Stimulated activated CD4-positive, alpha-beta T cell treated with anti-CD3 and anti-CD28 coated beads, Interleukin-12 subunit alpha, Interleukin-12 subunit beta, amount 100 ng/mL, for 24 hours (primary cell): ENCODE measurements at places on chromosomes 4 and X.

GRCh38 chrX:118536687-118537461, 41.3 kb downstream of the DOCK11 start:
- no peak for DNase-seq

DNA sequence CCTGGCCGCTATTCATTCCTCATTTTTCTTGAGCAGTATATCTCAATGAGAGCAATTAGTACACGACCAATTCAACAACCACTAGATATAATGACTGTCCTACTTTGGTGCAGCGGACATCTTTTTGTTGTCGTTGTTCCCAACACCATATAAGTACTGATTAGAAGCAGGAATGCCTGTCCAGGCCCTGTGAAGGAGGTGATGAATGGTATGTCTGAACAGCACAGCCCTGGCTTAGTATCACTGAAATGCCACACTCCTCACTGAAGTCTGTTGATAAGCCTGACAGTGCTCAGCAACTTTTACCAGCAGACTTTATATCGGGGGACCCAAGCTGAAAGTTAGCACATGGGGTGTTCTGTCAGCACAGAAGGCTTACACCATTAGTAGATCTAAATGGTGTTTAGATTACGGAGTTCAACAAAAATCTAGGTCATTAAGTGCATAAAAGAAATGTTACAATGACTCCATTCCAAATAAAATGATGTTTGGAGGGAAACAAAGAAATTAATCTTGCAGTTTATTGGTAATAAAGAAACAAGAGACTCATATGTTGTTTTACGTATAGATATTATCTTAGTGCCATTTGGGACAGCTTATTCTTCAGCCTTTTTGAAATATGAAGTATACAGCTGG, 228.3 kb upstream of the TTC29 start:
- no peak for DNase-seq

DNA sequence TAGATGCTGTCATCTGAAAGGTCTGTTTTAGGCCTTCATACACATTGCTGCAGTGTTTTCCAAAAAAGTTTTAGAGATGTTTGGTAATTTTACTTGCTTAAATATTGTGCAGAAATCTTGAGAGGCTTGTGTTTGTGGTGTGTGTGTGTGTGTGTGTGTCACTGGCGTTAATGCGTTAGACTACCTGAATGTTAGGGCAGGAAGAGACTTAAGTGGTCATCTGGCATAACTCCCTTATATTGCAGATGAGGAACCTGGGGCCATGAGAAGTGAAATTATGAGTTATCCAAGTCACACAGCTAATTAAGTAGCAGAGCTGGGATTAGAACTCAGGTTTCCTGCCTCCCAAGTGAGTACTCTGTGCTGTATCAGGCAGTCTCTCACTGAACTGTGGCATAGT, 1.4 kb downstream of the LSM6 start:
- no peak for DNase-seq

DNA sequence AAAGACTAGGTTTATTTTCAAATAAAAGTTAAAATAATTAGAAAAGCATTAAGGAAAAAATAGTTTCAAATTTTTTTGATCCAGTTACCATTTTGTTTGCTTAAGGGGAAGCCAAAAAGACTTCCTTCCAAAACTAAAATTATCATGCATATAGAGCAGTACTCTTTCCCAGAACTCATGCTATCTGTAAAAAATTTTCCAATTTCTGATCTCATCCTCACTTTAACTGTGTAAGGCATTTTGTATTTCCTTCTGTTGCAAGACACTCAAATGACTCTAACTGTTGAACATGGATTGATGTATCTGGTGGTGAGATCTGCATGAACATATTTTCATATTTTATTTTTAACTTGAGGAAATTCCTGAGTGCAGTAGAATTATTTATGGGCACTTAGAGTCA, 150.1 kb downstream of the ADAM29 start:
- DNase-seq: no peak

DNA sequence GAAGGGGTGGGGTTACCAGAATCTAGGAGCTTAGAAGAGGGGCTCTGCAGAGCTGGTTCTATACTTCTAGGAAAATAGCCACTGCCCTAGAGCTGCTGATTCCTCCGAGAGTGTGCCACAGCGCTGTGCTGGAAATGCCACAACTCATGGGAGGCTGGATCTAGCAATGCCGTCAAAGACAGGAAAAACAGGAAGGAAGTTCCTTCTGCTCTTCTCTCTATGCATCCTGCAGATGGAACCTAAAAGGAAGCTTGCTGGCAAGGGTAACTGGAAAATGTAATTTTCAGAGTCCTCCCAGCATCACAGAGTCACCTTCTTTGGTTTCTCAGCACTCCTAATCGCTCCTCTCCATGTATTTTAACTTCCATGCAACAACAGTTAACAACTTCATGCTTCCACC, 121.2 kb upstream of the TLL1 start:
- no peak for DNase-seq

- DNase-seq: no peak
Observed at GRCh38 chr4:140116442-140117104, 37.4 kb downstream of the MAML3 start.

DNA sequence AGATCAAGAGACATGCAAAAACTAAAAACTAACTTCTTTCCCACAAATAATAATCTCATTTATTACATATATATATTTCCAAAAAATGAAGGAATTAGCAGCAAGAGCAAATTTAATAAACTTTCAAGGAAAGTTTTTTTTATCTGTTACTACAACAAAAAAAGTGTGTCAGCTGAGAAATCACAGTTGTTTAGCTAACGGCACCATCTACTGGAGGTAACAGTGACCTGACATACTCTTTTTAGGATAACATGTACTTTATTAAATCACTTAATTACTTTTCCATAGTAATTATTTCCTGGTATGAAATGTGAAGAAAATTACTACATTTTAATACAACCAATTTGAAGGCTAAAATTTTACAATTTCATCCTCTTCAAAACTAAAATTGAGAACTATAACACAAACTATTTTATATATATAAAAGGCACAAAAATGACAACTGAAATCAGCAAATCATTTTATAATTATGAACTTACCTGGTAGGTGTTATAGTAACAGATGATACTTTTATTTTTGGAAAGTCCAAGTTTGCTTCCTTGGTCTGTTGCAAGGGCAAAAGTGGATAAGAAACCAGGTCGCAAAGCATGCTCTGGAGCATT, 9.1 kb downstream of the LAMTOR3 start:
- DNase-seq: no peak

DNA sequence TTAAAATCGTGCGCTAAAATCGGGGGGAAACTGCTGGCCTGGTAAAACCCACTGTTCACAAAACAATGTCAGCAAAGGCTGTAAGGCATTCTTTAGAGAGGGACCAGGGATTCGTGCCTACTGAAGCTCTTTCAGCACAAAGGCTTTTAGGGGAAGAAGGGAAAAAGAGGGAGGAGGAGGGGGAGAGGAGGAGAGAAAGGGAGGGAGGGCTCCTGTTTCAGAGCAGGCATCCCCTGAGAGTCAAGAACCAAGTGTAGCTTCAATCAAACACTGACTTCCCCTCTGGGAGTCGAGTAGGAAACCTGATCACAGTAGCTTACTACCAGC, 9.5 kb downstream of the BCOR start:
- DNase-seq: no peak

GRCh38 chr4:102168580-102168979, 176.7 kb downstream of the SLC39A8 start:
- no peak for DNase-seq

DNA sequence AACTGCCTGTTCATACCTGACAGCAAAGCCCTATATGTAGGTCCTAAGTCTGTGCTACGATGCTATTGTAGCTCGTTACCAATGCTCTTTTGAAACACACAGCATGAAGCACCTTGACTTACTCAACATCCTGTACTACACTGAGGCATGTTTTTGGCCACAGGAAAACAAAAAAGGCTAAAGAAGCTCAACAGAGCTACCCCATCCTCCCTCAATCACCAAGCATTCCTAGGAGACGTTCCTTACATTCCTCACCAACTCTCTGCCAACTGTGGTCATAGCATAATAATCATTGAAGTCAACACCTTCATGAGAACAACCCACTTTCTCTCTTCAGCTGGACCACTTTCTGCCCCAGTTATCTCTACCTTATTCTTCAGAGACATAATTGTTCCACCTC, 73.7 kb upstream of the SLC25A43 start:
- no peak for DNase-seq

DNA sequence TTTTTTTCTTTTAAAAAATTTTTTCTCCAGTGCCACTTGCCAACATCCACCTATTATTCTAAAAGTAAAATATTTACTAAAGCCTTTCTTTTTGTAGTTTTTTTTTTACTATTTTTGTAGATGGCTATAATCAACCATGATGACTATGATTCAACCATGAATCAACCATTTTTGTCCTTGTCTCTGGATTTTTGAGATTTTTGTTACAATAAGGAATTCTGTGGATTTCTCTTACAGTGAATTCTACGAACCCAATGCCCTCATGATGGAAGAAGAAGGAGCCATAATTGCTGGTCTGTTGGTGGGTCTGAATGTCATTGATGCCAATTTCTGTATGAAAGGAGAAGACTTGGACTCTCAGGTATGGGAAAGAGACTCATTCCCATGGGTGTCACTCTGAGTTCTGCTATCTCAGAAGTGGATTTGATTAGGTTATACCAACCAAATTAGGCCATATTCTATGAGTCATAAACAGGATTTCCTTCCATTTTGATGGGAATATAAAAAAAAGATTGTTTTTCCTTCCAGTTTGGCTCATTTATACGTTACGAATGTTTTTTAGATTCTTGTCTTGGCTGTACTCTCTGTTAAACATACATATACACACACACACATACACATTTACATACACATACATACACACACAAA, 46.7 kb downstream of the RUFY3 start:
- DNase-seq: no peak

GRCh38 chr4:7813674-7814073, 126.0 kb downstream of the AFAP1 start:
- no peak for DNase-seq
